GM03348 (cell line): ENCODE measurements at places on chromosomes 4 and X.

- no peak for DNase-seq
Observed at GRCh38 chr4:121472937-121473721, 92.3 kb upstream of the QRFPR start.

DNA sequence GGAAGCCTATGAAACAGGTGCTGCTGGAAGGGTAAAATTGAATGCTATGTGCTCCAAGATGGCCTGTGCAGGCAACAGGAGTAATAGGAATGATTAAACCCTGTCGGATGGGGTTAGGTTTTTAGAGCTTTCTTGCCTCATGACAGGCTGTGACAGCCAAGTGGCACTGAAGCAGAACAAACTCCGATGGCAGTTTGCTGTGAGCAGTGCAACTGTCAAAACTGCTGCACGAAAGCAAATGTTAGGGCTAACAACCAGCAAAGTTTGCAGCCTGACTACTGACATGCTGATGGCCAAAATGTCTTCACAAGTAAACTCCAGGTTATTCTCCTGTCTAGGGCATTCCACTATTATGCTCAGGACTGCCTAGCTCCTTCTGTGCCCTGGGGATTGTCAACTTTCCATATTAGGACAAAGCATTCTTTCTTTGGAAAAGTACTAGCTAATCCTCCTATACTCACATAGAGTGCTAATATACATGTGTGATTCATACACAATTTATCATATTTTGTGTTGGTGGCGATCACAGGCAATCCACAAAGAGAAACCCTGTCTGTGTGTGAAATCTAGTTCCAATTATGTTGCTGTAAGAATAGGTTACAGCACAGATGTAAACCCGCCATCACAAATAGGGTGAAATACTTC, 486.6 kb upstream of the TENM3 start:
- no peak for DNase-seq

DNA sequence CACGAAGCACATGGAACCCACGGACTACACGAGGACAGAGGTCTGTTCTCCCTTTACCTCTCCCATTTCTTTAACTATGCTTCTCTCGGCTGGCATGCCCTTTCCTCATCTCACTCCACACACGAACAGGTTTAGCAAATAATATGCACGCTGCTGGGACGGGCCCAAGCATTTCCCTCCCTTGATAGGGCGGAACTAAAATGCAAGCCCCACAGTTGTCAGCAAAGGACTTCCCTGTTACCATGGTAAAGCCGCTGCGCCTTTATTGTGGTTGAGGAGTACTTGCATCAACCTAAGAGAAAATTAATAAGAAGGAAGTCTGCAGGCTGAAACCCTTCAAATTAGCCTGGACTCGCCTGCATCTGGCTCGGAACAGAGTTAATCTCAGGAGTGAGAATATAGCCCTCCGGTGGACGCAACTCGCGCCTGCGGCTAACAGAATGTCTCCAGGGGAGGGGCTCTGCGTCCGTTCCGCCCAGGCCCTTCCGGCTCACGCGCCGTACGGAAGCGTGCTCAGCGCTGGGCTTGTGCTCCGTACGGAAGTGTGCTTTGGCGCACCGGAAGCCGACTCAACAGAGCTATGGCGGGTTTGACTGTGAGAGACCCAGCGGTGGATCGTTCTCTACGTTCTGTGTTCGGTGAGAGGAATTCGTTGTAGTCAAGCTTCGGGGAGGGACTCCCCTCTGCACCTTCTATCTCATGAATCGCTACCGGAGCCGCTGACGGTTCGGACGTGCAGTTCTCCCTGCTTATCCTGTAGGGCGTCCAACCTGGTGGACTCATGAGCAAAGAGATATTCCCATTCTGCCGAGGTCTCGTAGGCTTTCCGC, at the start of gene CSTF2:
CSTF2 (plus strand) TSS at position 555 of the 830 bp plus-strand sequence; CDS start at position 581, 26 bp downstream.
- DNase-seq: peak; percentile 89

DNA sequence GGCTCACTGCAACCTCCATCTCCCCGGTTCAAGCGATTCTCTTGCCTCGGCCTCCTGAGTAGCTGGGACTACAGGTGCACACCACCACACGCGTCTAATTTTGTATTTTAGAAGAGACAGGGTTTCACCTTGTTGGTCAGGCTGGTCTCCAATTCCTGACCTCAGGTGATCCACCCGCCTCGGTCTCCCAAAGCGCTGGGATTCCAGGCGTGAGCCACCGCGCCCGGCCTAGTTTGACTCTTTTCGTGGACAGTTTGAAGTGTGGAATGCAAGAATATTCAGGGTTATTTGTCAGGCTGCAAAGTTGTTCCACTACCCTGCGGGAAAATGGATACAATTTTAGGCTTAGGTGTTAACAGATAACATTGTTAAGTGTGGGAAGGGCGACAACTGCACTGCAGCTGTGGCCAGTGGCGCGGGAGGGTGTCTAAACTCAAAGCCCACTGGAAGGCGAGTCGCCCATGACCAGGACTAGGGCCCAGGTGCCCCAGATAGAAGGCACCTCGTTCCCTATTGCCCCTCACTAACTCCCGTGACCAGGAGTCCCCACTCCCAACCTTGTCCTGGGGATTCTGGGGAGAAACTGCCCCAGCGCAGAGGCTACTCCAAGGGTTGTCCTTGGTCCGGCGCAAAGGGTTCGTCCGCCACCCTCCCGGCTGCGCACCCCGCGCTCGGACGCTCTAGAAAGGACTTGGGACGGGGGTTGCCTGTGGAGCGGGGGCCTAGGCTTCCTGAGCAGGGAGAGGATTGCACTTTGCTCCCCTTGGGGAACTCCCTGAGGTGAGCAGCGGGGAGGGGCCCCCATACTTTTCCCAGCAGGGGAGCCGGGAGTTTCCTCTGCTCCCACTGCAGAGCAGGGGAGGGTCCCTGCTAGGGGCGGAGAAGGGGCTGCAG, 1.1 kb upstream of the CD99 start:
- no peak for DNase-seq

- DNase-seq: no peak
Observed at GRCh38 chr4:917466-917865, 14.7 kb downstream of the GAK start.
